ENCODE measurements at places on chromosomes 7 and 10.

DNA sequence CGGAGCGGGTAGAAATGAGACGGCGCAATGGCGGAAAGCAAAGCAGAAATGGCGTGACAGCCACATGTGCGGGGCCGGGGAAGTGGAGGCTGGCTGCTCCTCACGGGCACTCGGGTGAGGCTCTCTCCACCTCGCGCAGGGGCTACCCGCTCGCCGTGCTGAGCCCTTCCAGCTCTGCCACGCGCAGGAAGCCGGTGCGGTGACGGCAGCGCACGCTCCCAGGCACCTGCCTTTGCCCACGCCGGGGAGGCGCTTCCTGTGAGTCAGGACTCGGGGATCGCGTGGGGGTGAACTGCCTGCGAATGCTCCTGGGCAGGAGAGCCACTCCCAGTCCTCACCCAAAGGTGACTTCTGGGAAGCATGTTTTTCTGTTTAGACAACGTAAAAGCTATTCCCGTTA lies 431.2 kb downstream of the GLRX3 start:
- no peak for DNase-seq

DNA sequence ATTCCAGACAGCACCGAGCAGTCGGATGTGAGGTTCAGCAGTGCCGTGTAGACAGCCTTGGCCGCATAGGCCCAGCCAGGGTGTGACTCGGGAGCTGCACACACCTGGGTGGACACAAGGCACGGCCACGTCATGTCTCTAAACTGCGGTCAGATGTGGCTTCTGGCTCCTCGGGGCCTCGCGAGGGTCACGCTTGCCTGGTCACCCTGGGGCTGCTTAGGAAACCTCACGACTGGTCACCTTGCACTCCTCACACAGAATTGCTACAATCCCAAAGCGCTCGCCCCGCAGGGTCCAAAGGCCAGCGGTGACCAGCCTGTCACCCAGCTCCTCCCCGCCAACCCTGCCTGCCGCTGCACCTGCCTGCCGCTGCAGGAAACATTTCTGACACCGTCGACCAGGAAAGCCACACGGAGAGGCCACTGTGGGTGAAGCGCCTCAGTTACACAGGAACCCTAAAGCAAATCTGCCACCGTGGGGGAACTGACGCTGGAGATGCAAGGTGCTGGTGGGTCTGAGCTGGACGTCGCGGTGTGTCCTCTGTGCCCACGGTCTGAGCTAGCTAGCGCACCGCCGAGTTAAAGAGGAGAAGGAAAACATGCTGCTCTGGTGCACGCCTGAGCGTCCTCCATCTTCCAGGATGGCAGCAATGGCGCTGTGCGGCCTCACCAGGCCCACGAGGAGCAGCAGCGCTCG lies 5.0 kb downstream of the GPER1 start:
- no peak for DNase-seq

DNA sequence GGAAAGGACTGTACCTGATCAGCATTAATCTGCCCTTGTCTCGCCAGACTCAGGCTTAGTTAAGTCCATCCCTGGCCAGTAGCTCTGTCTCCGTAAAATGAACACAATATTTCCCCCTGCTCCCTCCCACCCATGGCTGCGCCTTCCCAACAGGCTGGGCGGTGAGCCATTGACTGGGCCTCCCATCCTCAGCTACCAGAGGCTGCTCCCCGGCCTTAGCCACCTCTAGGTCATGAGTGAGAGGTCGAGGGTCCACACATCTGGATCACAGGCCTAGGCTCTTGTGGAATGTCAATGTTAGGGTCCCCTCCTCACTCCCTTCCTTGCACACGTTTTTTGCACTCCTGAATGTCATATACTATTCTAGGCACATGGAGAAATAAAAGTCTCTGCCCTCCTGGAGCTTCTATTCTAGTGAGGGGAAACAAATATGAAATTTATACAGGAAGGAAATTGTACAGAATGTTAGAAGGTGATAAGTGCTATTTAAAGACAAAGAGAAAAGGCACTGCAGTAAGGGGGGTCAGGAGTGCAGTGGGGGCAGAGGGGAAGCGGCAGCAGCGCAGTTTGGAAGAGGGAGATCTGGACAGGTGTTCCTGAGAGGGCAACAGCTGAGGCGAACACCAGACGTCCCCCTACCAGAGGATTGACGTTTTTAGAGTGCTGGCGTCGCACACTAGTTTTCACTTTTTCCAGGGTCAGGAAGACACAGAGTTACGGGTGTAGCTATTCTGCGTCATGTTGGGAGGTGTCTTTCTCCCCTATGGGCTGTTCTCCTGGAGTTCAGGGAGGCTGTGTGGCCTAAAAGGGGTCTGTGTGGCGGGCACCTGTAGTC lies 17.2 kb upstream of the EIF5AL1 start:
- no peak for DNase-seq

- no peak for DNase-seq
Measured at GRCh38 chr10:31030800-31031199, 865 bp downstream of the ZNF438 start.

DNA sequence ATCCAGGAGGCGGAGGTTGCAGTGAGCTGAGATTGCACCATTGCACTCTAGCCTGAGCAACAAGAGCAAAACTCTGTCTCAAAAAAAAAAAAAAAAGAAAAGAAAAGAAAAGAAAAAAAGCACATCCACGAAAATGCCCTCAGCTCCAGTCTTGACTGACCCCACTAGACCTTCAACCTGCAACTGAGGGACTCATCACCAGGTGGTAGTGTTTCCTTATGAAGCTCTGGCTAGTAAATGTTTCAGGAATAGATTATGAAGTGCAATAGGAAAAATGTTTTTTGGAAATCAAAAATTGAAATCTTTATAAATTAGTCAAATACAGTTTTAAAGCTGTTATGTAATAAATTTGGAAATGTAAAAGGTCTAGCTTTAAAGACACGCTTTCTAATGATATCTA lies 22.4 kb downstream of the TLL2 start:
- DNase-seq = peak; percentile 11

GRCh38 chr10:80015911-80016830 lies 62.3 kb upstream of the TMEM254 start:
- no peak for DNase-seq

GRCh38 chr10:127452568-127452967 lies 96.5 kb upstream of the NPS start:
- DNase-seq = no peak

- no peak for DNase-seq
Measured at GRCh38 chr7:158317238-158318205, 270.1 kb downstream of the PTPRN2 start.

GRCh38 chr10:76299501-76299900 lies 868.1 kb downstream of the LRMDA start:
- no peak for DNase-seq

DNA sequence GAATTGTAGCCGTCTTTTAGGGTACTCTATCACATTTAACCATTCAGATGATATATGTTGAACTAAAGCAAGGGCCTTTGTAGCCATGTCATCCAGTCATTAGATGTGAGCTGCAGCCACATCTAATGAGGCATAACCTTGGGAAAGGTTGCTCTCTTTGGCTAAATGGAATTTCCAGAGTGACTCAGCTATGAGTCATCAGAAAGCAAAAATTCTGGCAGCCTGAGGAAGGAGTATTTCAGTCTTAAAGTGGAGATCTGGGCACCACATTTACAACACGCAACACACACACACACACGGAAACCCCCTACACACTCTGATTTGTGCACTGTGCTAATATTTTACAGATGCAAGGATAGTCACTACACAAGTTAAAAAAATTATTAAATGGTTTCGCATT lies 176.9 kb upstream of the ZWINT start:
- peak; percentile 89 for DNase-seq

GRCh38 chr10:17652585-17652984 lies 8.6 kb downstream of the STAM start:
- DNase-seq = no peak

- no peak for DNase-seq
Measured at GRCh38 chr7:111229181-111229740, 138.3 kb downstream of the LRRN3 start.

DNA sequence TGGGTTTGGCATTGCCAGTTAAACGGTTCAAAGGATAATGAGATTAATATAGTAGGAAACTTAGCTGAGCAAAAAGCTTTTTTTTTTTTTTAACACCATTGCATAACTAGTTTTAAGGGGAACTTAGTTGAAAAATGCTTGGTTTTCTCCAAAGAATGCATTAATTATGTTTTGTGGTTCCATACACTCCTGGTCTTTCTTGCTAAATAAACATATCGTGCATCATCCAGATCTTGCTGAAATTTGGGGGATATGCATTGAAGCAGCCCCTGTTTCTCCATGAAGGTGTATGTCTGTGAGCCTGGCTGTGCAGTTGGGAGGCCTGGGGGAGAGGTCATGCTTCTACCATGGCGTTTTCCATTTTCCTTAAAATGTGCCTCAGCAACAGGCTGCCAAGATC lies 558.2 kb upstream of the GALNT17 start:
- DNase-seq = peak; percentile 46

Measured in fibroblast of upper back skin (primary cell).